Activated CD4-positive, CD25-positive, alpha-beta regulatory T cell treated with anti-CD3 and anti-CD28 coated beads, Interleukin-2, amount 50 U/mL, for 16 hours (primary cell): ENCODE measurements at places on chromosomes 5 and 9.

- no peak for DNase-seq
Observed at GRCh38 chr5:6902597-6902996, 189.4 kb downstream of the TENT4A start.

GRCh38 chr9:137222190-137223077 lies at the start of gene RNF208:
RNF208 (minus strand) TSS chr9:137222240; CDS start chr9:137221212, 1,028 bp downstream.
- no peak for DNase-seq

DNA sequence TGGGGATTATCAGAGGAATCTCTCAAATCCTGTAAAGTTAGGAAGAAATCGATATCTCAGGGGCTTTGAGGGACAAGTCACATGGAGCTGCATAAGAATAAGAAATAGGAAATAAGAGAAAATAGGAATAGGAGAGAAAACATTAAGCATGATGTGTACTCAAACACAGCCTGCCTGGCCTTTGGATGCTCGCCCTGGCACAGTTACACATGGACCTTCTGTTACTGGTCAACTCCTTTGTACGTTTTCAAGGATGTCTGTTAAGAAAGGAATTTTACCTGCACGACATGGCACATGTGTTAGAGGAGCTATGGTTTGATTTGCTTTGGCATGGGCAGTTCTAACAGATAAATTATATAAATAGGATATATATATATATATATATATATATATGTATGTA lies 321.2 kb downstream of the CDH12 start:
- no peak for DNase-seq

DNA sequence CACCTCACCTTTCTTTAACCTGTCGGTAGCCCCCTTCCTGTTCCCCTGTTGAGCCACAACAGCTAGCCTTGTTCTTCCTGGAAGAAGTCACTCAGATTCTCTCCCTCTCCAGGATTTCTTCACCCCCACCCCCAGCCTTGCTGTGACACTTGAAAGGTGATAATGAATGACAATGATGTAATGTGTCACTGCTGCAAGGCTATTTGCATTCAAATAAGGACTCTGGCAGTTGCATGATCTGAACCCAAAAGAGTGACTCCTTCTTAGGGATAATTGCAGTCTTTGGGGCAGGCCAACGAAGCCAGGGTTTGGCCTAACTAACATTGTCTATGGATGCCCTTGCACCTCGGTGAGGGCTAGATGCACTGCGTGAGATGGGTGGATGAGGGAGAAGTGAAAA lies 154.4 kb upstream of the CLINT1 start:
- no peak for DNase-seq
